ENCODE measurements at places on chromosomes 2 and 18.

- peak; percentile 78 for DNase-seq
These were observed 12.3 kb downstream of the ARL6IP6 start for GRCh38 chr2:152730591-152731333.

DNA sequence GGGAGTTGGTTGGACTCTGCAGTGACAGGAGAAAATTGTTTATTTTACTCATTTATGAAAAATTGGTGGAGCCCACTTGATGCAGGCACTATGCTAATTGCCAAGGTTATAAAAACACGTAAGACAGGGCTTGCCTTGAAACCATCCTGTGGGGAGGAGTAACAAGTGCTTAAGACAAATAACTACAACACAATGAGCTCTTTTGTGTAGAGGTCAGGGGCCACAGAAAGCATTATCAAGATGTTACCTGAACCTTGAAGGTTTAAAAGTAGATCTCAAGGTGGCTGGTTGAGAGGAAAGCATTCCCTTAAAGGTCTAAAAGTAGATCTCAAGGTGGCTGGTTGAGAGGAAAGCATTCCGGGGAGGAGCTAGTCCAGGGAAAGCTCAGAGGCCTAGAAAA lies 381.8 kb upstream of the POU3F3 start:
- DNase-seq: no peak

- DNase-seq: no peak
These were observed 15.1 kb upstream of the NEURL3 start for GRCh38 chr2:96520231-96520630.

GRCh38 chr2:8249141-8249540 lies 432.7 kb upstream of the ID2 start:
- no peak for DNase-seq

- no peak for DNase-seq
These were observed 76.7 kb downstream of the INHBB start for GRCh38 chr2:120422465-120423160.

DNA sequence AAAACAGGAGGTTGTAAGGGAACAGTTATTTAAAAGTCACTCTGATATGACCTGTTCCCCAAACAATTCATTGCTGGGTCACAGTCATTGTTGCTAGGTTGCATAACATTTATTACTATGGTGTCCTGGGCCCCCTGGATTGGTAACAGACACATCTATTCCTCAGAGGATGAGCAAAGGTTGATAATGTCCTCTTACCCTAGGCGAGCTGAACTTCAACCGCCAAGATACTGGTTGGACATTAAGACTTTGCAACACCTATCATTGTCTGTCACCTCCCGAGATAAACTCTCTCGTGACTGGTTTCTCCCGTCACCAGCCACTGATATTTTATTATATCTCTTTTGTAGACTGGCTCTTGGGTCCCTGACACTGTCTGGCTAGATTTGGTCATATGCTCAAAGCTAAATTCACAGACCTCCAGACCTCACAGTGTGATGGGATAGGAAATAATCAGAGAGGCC lies 361.3 kb downstream of the ZNF521 start:
- no peak for DNase-seq

DNA sequence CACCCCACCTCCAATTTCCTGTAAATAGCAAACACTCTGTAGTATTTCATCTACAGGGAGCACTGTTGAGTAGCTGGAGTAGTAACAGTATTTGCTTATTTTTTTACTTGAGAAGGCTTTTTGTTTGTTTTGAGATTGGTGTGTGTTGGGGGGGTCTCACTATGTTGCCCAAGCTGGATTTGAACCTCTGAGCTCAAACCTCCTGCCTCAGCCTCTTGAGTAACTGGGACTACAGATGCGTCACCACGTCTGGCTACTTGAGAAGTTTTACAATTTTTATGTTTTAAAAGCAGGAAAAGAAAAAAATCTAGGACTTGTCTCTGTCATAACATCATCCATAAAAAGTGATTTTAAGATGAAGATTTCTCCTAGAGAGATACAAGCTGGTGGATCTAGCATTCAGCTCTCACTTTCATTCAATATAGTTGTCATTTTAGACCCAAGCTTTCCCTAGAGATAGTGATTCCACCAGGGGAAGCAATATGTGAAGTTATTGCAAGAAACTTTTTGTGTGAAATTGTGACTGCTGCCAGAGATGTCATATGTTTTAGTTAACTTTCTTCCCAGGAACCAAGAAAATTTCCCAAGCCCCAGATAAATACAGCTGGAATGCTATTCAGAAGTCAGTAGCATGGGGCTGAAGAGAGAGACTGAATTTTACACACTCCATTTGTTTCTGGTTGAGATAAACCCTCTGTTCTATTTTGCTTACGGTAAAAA lies 60.2 kb upstream of the MAP4K3 start:
- no peak for DNase-seq

- DNase-seq: no peak
These were observed 107.9 kb downstream of the ALPK2 start for GRCh38 chr18:58520969-58521368.
